ENCODE measurements at places on chromosomes 3 and 15.

- no peak for DNase-seq
Observed at GRCh38 chr3:7166460-7166859, 305.5 kb downstream of the GRM7 start.

GRCh38 chr3:23240171-23240785 is 37.2 kb downstream of the UBE2E2 start:
- DNase-seq = no peak

DNA sequence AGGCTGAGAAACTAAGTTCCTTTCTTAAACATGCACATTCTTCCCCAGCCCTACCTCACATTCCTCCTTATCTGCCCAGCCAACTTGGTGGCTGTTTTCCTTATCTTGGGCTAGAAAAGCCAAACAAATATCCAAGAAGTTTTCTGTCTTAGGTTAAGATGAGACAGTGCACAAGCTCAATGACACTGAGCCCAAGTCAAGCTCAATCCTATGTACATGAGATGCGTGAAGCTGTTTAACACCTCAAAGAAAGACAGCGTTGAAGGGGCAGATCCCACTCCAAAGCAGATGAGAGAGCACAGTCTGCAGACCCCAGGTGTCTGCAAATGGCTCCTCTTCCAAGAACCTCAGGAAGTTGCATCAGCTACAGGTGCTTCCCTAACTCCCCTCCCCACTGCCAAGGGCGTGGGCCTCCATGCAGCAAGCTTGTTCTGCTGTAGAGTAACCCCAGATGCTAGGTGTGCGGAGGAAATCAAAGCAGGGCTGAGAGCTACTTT is 16.6 kb downstream of the LRRC2 start:
- DNase-seq = no peak

DNA sequence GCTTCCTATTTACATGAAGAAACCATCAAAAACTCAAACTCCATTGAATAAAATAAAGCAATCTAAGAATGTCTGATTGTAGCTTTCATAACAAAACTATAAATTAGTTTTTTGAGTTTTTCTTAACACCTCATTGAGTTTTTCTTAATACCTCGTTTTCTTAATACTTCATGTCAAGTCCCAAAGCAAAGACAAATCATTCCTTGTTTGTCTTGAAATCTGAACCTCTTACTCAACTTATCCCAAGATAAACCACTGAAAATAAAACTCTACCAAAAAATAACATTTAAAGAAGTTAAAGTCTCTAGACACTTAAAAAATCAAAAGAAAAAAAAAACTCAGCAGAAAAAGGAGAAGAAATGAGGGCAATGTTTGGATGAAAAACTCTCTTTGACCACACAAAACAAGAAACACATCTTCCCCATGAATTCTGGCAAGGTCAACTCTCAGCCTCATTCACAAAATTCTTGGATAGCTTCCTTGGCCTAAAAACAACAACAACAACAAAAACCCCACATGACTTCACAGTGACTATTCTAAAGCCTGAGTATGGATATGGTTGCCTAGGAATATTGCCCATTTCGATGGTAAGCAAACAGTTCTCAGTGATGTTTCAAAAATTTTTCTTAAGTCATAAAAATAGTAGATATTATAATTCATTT is 38.2 kb downstream of the TMCC1 start:
- DNase-seq = no peak

DNA sequence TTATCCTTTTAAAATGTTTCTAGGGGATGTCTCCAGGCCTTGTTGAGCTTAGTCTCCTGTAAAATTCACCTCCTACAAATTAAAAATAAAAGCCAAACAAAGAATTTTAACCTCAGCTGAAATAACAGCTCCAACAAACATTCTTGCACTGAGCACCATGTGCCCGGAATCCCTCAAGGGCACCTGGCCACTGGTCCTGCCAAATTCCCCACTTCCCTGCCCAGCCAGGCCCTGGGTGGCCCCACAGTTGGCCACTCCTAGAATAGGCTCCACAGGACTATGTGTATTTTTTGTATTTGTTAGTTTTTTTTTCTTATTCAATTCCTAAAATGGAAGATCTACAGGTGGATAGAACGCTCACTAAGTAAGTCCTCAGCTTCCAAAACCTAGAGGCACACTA is 33.1 kb upstream of the PLA2G4E start:
- no peak for DNase-seq

GRCh38 chr3:29697989-29698388 is 417.1 kb downstream of the RBMS3 start:
- no peak for DNase-seq

- peak; percentile 27 for DNase-seq
Observed at GRCh38 chr15:68819495-68820294, 1.0 kb downstream of the ANP32A start.

GRCh38 chr15:59751552-59752413 is 62.7 kb upstream of the BNIP2 start:
- no peak for DNase-seq

DNA sequence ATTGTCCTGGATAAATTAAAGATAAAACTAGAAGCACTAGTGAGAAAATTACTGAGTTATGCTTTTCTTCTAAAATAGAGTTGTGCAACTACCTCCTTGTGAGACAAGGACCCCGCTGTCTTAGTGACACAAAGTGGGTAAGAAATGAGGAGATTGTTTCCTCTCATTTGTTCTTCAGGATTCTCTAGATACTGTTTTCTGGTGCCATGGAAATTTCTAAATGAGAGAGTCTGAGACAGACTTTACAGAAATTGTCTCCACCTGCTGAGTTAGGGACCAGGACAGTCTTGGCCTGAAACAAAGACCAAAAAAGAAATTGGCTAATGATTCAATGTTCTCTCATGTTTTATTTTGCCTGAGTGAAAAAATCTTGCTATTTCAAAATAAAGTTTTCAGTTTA is 427.5 kb downstream of the TUSC7 start:
- no peak for DNase-seq

DNA sequence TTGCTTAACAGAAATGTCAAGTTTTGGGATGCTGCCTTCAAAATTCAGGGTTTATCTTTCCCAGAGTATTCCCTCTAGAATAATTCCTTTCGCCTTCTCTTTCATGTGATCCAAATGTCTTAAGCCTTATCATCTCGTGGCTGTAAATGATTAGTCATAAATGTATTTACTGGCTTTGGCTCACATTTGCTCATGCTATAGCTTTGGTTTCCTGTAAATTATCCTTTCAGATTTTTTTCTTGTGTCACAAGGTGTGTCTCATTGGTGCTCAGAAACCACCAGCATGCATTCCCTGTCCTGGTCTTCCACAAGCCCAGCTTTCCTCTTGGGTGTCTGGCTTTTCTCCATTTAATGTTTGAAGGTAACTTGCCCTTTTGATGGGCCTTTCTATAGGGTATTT is 692.7 kb upstream of the ALCAM start:
- DNase-seq = no peak

DNA sequence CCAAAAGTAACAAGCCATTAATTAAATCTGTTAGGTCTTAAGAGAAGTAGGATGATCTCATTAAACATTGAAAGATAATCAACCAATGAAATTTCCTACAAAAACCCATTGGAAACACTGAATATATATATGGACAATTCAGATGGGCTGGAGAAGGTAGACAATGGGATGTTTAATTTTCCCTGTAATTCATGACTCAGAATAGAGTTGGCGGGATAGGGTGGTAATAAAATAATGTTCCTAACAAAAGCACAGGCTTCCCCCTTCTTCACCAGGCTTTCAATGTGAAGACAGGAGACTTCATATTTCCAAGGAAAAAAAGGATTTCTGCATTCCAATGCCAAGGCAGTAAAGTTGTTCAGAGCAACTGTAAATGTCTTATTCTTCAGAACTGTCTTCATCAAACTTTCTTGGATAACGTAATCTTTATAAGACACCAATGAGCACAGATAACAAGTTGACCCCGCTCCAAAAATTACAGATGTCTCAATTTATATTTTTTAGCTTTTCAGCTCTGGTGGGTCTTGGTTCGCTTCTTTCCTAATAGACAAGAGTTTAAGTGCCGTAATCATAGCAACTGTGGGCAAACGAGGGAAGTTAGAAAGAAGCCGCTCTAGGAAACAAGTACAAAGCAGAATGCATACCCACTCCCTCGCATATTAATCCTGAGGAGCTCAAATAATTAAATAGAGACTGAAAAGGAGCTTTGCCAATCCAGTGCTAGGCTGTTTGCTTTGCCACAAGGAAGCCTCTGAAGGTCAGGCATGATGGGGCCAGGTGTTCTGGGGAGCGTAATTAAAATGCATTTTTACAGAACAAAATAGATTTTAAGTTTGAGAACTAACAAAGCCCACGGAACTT is 377.0 kb downstream of the FOXP1 start:
- no peak for DNase-seq

- no peak for DNase-seq
Observed at GRCh38 chr3:129045675-129046036, 14.9 kb upstream of the GP9 start.

GRCh38 chr3:16825617-16826204 is 59.0 kb upstream of the PLCL2 start:
- no peak for DNase-seq

GRCh38 chr3:157159037-157159761 is 748 bp downstream of the CCNL1 start:
- peak; percentile 41 for DNase-seq

DNA sequence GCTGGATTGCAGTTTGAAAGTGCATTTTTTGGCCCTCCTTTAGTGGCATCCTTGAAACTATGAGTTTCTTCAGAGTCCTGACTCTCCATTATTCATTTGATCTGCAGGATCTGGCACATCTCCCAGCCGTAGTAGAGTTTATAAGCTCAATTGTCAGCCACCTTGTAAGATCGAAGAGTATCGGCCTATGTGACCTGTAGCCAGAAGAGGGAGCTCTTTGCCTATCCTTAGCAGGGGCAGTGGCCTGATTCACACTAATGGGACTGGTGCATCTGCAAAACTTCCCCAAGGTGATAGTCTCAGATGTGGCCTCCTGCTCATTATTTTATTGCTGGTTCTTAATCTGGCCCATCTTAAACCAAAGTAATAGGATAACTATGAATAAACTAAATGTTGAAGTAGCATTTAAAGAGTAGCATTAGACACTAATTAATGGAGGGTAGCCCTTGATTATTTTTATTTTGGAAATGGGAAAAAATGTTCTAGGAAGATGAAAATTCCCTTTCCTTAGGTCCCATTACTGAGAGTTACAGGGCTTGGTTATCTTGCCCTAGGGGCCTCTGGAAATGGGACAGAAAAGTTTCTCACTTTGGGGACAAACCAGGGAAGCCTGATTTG is 21.2 kb downstream of the GCSAM start:
- DNase-seq = no peak

GRCh38 chr3:126031981-126032471 is 51.9 kb downstream of the SLC41A3 start:
- DNase-seq = no peak

GRCh38 chr15:91783008-91783407 is 70.5 kb upstream of the SLCO3A1 start:
- no peak for DNase-seq

DNA sequence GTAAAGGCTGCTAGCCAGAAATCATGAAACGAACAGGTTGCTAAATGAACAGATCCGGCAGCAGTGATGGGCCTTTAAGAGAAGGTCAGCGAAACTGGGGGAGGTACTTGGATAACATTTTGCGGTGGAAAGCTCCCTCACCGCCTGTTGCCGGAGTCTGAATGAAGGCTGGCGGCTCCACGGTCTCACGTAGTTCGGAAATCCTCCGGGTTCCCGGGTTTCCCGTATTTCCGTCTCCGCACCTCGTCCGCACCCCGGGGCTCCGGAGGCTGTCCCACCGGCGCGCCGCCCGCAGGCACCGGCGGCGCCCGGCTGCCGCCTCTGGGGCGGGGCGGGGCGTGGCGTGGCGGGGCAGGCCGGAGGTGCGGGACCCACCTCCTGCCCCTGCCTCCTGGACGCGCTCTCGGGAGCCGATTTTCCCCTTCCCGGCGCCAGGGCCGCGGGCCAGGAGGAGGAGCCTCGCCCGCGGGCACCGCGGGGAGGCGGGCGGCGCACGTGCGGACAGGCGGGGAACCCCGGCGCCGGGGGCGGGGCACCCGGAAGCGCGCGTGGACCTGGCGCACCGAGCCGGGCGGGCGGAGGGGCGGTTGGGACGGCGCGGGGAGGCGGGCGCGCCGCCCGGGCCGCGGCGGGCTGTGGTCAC is at the start of gene ZDHHC23:
Gene ZDHHC23 (plus strand): TSS at position 642 of the 643 bp plus-strand sequence. CDS start 790 bp downstream, outside the sequence.
- peak; percentile 31 for DNase-seq

DNA sequence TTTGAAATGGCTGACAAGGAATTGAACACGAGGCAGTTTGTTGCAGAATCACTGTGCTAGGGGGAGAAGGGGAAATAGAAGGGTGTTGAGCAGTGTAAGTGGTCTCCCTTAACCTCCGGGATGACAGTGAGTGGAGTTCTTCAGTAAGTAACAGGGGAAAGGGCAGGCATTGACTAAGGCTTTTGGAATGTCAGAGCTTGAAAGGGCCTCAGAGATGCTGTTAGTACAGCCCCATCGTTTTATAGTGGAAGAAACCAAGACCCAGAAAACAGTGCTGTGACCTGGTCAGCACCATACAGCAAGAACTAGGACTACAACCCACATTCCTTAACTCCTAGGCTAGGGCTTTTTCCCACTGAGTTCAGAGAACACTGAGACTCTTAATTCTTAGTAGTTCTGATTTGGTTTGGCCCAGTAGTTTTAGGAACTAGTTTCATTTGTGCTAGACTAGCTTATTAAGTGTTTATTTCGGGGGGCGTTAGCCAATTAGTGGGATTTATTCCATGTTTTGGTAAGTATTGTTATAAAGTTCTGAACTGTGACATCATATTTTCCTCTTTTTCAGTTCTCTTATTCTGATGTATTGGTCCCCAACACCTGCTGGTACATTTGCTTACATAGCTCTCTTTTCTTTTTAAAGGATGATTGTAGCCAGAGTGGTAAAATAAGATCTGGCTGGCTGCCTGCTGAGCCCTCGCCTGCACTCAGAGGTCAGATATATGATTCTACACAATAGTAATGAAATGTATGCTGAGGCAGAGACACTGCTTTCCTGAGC is 34.2 kb downstream of the RAB11A start:
- no peak for DNase-seq

GRCh38 chr3:37689645-37690356 is 171.9 kb upstream of the CTDSPL start:
- DNase-seq = no peak

DNA sequence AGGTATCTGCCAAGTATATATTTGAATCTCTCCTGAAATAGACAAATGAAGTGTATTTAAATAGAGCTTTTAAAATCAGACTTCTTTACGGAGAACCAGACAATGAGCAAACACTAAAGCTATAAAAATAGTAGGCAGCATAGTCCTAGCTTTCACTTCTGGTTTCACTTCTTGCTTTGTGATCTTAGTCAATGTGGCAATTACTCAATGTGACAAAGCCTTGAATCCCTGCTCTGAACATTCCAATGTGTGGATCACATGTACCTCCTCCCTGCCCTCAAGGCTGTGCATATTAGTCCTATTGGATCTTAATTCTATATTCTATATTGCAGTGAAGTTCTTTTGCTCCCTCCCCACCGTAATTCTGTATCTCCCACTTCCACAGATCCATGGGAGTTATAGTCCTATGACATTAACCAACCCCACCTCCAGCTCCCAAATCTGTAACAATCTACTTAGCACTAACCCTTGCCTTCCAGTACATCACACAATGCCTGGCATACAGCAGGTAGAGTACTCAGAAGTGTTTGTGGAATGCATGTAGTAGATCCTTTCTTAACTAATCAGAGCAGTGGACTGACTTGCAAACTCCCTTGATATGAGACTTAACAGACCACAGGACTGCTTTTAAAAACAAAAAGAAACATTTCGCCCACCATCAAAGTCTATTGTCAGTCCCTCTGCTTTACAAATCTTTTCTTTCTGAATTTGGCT is 24.3 kb upstream of the CP start:
- DNase-seq = no peak

- DNase-seq = no peak
Observed at GRCh38 chr3:32989171-32989570, 37.7 kb downstream of the CCR4 start.

Measured in stimulated activated CD8-positive, alpha-beta memory T cell treated with anti-CD3 and anti-CD28 coated beads, Interleukin-15, amount 100 ng/mL, for 24 hours (primary cell).